ENCODE measurements at places on chromosomes 4 and X. TPM values are rescaled to one million over a fixed set of nuclear protein-coding genes. Genes with fewer than 3 reads are reported as not detected.

Gene NHS
- 7.3 TPM for total RNA-seq

Gene SRPX
- total RNA-seq = 44.9 TPM

Gene NCBP2L
- total RNA-seq = not detected

Gene CNKSR2
- 1.5 TPM for total RNA-seq

Gene HTRA3
- 8.6 TPM for total RNA-seq

Gene STBD1
- total RNA-seq = 0.56 TPM

Gene FGFBP1
- 160 TPM for total RNA-seq

Gene MAGEA11
- not detected for total RNA-seq

Gene HEPH
- 8.2 TPM for total RNA-seq

Gene PABPC1L2B
- not detected for total RNA-seq

All from suprapubic skin (tissue), 4 donors.